ENCODE measurements at places on chromosomes 5 and 9.

GRCh38 chr5:41193456-41194205 lies 19.7 kb downstream of the C6 start:
- no peak for DNase-seq

DNA sequence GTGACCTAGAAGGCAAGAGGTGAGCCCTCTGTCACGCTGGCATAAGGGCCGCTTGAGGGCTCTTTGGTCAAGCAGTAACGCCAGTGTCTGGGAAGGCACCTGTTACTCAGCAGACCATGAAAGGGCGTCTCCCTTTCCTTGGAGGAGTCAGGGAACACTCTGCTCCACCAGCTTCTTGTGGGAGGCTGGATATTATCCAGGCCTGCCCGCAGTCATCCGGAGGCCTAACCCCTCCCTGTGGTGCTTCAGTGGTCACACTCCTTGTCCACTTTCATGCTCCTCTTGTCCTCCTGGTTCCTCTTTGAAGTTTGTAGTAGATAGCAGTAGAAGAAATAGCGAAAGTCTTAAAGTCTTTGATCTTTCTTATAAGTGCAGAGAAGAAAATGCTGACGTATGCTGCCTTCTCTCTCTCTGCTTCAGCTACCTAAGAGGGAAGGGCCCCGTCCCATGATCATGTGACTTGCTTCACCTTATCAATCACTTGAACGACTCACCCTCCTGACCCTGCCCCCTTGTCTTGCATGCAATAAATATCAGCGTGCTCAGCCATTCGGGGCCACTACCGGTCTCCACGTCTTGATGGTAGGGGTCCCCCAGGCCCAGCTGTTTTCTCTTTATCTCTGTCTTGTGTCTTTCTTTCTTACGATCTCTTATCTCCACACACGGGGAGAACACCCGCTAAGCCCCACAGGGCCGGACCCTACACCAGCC lies 16.7 kb upstream of the SCGB3A1 start:
- DNase-seq = no peak

DNA sequence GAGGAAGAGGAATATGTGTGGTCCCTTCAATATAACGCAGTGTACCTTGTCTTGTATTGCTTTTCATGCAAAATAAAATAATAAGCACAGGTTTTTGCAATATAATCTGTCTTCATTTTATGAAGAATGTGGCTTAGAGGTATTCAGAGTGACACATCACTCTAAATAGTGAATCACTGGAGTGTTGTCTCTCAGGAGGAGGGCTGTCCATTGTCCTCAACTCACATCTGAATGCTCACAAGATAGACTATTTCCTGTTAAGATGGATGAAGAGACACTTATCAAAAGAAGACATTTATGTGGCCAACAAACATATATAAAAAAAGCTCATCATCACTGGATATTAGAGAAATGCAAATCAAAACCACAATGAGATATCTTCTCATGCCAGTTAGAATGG lies 1147.5 kb upstream of the C9orf72 start:
- no peak for DNase-seq

GRCh38 chr9:734831-735511 lies 106.5 kb upstream of the DMRT1 start:
- no peak for DNase-seq

- DNase-seq = no peak
Measured at GRCh38 chr9:106829666-106830408, 33.1 kb upstream of the ZNF462 start.

DNA sequence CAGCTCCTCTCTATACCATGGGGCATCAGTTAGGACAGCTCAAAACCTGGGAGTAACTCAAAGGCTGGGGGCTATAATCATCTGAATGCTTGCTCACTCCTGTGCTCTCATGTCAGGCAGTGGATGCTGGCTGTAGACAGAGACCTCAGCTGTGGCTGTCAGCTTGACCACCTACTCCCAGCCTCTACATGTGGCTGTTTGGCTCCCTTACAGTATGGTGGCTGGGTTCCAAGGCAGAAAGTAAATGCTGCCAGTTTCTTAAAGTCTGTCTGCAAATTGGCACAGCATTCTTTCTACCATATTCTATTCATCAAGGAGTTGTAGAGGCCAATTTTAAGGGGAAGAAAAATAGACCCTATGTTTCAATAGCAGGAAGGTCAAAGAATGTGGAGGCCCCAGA lies 66.9 kb downstream of the TMC1 start:
- DNase-seq = no peak

DNA sequence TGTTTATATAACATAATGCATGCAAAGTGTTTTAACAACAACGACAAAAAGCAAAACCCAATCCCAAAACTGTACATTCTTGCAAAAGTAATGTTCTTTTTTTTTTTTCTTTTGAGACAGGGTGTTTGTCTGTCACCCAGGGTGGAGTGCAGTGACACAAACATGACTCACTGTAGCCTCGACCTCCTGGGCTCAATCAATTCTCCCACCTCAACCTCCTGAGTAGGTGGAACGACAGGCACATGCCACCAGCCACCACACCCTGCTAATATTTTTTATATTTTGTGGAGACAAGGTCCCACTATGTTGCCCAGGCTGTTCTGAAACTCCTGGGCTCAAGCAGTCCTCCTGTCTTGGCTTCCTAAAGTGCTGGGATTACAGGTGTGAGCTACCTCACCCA lies 13.6 kb upstream of the HAVCR1 start:
- DNase-seq = no peak

DNA sequence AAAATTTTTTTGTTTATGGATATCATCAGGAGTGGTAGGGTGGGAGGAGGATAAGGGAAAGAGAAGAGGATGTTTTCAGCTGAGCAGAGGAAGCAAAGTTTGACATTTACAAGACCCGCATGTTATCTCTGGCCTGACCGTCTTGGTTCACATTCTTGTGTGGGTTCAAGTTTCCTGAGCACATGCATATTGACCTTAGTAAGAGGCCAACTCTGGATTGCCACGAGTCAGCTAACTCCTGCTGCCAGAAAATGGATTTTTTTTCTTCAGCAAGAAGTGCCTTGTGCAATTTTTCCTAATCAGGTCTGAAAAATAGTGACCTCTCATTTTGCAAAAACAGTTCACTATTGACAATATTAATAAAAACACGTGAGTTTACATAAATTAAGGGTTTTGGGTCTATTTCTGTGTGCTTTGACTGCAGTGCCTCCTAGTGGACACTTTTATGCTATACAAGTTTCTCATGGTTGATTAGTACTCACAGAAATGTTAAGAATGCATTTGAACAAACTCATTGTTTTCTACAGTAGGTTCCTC lies 27.1 kb upstream of the BASP1 start:
- DNase-seq = no peak

- DNase-seq = no peak
Measured at GRCh38 chr5:177501874-177502678, 4.7 kb upstream of the PDLIM7 start.

DNA sequence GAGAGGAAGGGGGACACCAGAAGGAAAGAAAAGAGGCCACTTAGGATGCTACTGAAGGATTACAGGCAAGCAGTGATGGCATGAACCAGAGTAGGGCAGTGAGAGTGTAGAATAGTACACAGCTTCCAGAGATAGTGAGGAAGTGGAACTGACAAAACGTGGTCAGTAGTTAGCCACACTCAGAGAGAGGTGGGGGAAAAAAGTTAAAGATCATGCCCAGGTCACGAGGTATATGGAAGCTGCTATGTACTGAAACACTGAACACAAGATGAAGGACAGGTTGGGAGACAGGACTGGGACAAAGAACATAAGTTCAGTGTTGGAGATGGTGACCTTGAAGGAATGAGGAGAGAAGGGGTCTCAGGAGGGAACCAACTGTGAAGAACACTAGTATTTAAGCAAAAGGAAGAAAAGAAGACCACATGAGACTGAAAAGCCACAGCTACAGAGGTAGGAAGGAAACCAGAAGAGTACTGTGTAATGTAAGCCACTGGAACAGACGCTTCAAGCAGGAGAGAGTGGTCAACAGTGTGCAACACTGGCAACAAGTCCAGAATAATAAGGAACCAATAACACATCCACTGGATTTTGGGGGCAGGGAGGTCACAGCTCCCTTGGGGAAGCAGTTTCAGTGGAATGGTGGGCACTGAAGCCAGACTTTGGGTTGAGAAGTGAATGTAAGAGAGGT lies 45.5 kb downstream of the ELL2 start:
- DNase-seq = no peak

GRCh38 chr9:87892956-87893355 lies 10.3 kb downstream of the SPATA31E1 start:
- no peak for DNase-seq

GRCh38 chr5:78108564-78108963 lies 185.9 kb downstream of the AP3B1 start:
- DNase-seq = no peak

DNA sequence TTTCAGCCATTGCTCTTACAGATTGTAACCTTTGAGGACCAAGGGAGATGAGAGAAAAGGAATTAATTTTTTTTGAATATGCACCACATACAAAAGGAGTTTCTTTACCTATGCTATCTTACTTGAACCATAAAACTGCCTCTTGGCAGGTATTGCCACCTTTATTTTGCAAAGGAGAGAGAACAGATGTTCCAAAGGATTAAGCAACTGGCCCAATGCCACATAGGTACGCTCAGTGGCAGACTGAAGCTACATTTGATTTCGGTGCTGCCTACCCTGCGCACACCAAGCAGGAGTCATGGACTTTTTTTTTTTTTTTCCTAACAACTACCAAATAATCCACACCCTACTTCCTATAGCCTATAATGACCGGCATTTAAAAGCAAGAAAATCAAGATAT lies 43.1 kb downstream of the SAXO1 start:
- DNase-seq = no peak

- DNase-seq = no peak
Measured at GRCh38 chr5:143691945-143692290, 120.0 kb upstream of the HMHB1 start.

GRCh38 chr5:73825736-73826135 lies 199.7 kb downstream of the ARHGEF28 start:
- DNase-seq = no peak

DNA sequence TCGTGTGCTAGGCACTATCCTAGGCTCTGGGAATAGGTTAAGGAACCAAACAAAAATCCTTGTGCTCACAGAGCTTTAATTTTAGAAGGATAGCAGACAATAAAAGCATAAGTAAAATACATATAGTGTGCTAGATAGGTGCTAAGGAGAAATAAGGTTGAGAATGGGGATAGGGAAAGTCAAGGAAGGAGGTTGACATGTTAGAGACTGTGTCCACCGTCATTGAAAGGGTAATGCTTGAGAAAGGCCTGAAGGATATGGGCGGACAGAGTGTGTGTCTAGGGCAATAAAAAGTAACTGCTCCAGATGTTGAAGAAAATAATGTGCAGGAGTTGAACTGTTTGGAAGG lies 482 bp upstream of the TDRD7 start:
- DNase-seq = no peak

DNA sequence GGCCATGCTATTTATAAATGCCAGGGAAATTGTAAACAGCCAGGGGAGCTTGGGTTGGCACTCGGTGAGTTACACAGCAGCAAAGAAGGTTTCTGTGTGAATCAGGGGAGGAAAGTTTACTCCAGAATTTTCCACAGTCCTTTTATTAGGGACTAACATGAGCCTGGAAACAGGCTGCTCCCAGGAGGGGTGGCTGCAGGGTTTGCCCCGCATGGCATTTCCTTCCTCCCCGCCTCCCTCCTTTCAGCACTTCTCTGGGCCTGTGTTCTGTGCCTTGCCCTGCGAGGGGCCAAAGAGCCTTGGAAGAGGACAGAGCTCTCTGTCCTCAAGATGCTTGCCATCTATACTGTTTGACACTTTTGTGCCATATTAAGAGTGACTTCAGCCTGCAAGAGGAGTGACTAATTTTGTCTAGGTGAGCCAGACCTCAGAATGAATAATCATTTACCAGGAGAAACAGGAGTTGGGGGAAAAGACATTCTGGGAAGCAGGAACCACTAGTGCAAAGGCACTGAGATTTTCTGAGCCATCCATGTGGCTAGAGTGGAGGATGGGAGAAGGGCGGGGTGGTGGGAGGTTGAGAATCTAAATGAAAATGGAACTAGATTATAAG lies 1.8 kb downstream of the GSN start:
- DNase-seq = no peak

GRCh38 chr5:114789773-114790402 lies 379.8 kb downstream of the TRIM36 start:
- DNase-seq = no peak

- DNase-seq = no peak
Measured at GRCh38 chr9:34589636-34590380, at the start of gene CNTFR. Gene CNTFR (minus strand): TSS chr9:34589724. CDS start chr9:34568981, 20,743 bp downstream.

- no peak for DNase-seq
Measured at GRCh38 chr5:75384218-75384617, 47.2 kb downstream of the HMGCR start.

- DNase-seq = no peak
Measured at GRCh38 chr9:21747175-21747574, 55.3 kb upstream of the MTAP start.

- no peak for DNase-seq
Measured at GRCh38 chr9:16241231-16241630, 629.2 kb downstream of the BNC2 start.

- no peak for DNase-seq
Measured at GRCh38 chr9:95053611-95054570, 263.6 kb downstream of the FANCC start.

GRCh38 chr5:122402955-122403685 lies 91.1 kb downstream of the SNCAIP start:
- DNase-seq = no peak

- DNase-seq = no peak
Measured at GRCh38 chr9:132983491-132984201, 5.2 kb downstream of the GFI1B start.

GRCh38 chr5:112475747-112476365 lies 56.8 kb upstream of the EPB41L4A start:
- DNase-seq = no peak

- no peak for DNase-seq
Measured at GRCh38 chr9:91842358-91843049, 107.5 kb downstream of the ROR2 start.

GRCh38 chr9:109652112-109652511 lies 127.9 kb upstream of the PALM2AKAP2 start:
- DNase-seq = no peak

DNA sequence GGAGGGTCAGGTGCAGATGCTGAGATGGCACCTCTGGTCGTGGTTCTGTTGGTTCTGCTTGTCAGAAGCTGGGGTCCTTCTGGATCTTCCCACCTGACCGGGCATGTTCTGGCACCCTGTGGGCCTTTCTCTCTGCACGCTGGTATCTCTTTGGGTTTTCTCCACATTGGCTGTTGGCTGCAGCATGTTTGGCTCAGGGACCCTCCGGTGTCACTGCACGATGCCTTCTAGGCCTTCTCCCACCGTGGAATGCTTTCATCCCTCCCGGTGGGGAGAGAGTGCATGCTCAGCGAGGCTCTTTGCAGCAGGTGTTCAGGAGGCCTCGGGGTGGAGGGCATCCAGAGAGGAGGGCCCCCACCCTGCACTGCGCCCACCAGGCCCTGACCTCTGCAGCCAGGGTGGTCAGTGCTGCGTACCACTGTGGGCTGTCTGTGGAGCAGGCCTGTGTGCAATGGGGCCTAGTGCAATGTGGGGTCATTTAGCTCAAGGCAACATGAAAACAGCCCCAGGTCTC lies 119.4 kb downstream of the WNK2 start:
- no peak for DNase-seq

GRCh38 chr5:82004511-82004910 lies 32.7 kb downstream of the ATG10 start:
- DNase-seq = no peak

- no peak for DNase-seq
Measured at GRCh38 chr9:3900673-3901318, 375.0 kb upstream of the RFX3 start.

Measured in stimulated activated CD4-positive, alpha-beta T cell treated with anti-CD3 and anti-CD28 coated beads, Interleukin-1b, Interleukin-23, amount 100 ng/mL, for 1 hour (primary cell).